SK-N-DZ (cell line): ENCODE measurements at places on chromosomes 5 and 9.

DNA sequence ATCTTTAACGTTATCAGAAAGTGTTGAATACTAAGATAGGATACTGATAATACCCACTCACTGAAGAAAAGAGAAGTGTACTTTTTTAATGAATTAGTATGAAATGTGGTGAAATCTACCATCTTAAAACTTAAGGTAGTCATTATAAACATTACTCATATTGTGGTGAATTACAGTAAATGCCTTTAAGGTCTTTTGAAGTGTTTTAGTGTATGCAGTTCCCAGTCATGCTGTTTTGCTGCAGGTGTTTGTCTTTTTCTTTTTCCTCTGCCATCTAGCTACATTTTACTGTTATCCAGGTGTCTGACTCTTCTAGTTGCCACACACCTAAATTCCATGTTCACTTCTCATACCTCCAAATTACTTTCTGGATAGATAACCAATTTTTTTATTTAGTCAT is 72.6 kb downstream of the ERMP1 start:
- no peak for DNase-seq

GRCh38 chr9:13383216-13383615 is 103.7 kb upstream of the MPDZ start:
- no peak for DNase-seq

- no peak for DNase-seq
Measured at GRCh38 chr9:20940447-20941173, 90.8 kb downstream of the HACD4 start.

GRCh38 chr5:150945947-150946346 is 41.2 kb upstream of the ZNF300 start:
- DNase-seq: peak; percentile 36

GRCh38 chr9:27451207-27451797 is 72.8 kb upstream of the IFNK start:
- DNase-seq: no peak

- DNase-seq: no peak
Measured at GRCh38 chr9:18692268-18692667, 218.3 kb downstream of the ADAMTSL1 start.

GRCh38 chr5:173891308-173892116 is 3.4 kb downstream of the CPEB4 start:
- DNase-seq: no peak

DNA sequence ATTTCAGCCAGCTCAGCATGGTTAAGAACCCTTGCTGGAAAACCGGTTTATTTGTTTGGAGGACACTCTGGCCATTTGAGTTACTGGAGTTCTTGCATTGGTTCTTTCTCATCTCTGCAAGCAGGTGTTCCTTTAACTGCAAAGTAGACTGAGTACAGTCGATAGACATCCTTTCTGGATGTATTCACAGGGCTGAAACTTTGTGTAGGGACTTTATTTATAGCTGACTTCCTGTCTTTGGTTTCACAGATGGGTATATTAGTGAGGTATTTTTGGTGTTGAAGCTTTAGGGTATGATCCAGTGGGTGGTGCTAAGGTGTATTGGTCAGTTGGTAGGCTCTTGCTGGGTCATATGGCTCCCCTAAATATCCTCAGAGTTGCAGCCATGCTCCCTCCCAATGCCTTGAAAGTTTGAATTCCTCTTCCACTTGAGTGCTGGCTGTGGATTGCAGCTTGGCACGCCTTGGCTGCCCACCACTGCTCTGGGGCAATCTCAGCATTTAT is 666.0 kb upstream of the COX7C start:
- DNase-seq: no peak

GRCh38 chr9:5402217-5402616 is 35.5 kb downstream of the PLGRKT start:
- DNase-seq: no peak

GRCh38 chr5:88861231-88861630 is 21.8 kb downstream of the MEF2C start:
- DNase-seq: no peak

- DNase-seq: no peak
Measured at GRCh38 chr9:117060963-117061362, 353.9 kb downstream of the ASTN2 start.

DNA sequence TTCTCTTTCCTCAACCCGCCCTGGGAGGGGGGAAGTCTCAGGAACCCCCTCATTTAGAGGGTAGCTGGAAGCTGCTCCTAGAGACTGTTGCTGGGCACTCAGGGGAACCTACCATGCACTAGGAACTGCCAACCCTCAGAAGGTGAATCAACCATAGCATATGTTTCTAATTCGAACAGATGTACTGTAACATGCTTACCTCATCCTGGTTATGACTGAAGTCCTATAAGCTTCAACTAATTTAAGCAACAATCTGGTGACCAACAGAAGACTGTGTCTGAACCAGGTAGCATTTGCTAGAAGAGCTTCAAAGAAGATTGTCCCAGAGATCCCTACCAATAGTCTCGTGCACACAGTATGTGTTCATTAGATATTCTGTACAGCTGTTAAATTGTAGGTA is 5.7 kb upstream of the PRDM6 start:
- DNase-seq: no peak

DNA sequence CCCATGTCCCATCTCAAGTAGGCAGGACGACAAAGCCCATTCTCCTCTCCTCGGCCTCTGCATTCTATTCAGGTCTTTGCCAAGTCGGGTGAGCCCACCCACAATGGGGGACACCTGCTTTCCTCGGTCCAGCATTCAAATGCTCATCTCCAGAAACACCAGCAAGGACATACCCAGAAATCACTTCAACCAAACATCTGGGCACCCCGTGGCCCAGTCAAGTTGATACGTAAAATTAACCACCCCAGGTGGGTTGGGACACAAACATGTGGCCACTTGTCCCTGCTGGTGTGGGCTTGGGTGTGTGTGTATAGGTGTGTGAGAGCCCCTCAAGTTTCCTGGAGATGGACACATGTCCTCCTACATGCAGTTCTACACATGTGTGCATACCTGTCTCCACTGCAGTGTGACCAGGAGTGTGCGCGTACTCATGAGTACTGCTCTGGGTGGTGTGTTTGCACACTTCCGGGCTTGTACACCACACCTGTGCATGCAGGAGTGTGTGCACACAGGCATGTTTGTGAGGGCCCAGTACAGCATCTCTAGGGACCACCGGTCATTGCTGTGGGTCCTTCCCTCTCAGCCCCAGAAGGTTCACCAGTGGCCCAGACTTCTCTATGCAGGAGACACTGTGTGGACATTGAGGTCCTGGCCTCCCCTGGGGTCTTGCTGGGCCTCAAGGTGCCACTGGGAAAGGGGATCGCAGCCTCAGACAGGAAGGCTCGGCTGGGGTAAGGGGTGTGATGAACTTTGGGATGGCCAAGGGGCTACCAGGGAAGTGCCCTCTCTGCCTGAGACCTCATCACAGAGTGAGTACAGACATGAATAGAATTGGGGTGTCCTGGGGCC is 35.4 kb upstream of the RXRA start:
- no peak for DNase-seq

GRCh38 chr9:70101265-70101664 is 57.6 kb downstream of the MAMDC2 start:
- DNase-seq: no peak

- DNase-seq: no peak
Measured at GRCh38 chr9:136536721-136537241, 9.1 kb downstream of the NOTCH1 start.

- DNase-seq: no peak
Measured at GRCh38 chr5:54571462-54571861, 53.9 kb downstream of the SNX18 start.

DNA sequence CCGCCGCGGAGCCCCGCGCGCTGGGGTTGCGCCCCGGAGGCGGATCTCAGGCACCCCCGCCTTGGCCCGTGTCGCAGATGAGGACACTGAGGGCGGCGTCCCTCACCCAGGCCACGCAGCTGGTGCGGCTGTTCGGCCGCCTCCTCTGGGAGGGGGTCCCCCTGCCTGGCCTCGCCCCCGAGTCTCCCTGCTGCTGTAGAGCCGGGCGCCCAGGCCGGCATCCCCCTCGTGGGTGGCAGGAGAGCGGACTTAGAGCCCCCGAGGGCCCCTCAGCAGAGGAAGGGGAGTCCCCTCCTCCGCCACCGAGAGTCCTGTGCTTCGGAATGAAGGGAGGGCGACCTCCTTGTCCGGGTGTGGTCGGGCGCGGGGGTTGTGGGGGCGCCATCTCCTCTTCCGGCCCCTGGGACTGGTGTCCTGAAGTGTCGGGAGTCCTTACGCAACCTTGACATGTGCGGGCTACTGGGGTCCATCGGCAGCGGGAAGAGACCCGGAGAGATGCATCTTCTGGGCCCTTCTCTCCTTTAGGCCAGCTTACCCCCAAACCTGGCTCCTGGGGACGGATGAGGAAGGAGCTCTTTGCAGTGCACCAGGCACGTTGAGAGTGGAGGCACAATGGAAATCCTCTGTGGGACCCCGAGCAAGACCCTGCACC is 11.7 kb upstream of the EXOSC2 start:
- DNase-seq: peak; percentile 60

DNA sequence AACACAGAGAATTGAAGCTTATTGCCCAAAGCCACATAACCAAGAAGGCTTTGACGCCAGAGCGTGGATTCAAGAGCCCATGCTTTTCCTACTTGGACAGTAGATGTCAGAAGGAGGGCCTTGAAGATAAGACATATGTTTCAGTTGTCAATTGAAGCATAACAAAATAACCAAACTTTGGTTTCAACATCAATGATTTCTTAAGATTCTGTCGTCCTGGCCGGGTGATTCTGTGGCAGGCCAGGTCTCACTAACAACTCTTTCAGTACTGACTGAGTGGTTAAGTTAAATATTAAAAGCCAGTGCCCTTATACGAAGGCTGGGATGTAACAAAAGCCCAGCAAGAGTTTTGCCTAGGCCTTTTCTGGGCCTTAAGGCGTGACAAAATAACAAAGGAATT is 94.0 kb downstream of the RCL1 start:
- DNase-seq: no peak

DNA sequence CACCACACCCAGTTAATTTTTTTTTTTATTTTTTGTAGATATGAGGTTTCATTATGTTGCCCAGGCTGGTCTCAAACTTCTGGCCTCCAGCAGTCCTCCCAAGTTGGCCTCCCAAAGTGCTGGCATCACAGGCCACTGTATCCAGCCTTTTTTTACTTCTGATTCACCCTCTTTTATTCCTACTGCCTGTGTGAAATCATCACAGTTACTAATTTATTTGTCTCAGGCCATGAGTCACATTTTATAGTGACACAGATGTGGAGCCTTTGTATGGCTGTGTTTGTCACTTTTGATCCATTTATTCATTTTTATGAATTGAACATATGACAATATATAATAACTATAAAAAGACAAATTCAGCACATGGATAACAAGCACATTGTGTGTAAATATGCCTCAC is 67.1 kb upstream of the SNX2 start:
- DNase-seq: no peak

DNA sequence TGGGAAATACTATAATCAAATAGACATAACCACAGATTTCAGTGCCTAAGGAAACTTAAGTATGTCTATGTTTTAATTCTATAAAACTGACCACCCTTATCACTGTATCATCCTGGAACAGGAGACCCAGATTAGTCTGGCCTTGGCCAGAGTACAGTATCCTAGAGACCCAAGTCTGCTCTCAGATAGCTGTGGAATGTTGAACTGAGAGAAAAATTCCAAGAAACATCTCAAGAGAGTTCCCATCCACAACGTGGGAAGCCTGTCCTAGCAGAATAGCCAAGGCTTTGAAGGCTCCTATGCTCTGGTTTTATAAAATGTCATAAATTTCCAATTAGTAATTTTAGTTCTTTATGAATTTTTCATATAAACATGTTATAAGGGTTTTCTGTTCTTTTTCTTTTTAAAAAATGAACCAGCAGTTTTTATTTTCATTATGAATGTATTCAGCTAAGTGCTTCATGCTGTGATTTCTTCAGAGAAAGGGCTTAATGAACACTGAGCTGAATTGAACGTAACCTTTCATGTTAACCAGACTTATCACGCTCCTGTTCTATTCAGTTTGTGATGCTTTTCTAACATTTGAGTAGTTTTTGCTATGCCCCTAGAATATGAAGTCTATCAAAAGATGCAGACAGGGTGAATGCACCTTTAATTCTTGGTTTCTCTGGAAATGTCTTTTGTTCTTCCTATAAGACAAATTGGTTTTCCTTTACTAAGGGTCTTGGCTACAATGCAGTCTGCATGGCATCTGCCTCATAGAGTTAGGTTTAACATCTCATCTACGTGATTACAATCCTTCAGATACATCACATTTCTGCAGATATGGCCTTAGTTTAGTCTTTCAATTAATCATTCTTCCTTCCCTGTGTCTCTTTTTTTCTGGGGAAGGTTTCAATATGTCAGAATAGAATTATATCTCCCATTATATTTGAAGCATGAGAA is 230.8 kb downstream of the CYLC2 start:
- no peak for DNase-seq

GRCh38 chr5:168086746-168087145 is 204.7 kb upstream of the WWC1 start:
- no peak for DNase-seq

DNA sequence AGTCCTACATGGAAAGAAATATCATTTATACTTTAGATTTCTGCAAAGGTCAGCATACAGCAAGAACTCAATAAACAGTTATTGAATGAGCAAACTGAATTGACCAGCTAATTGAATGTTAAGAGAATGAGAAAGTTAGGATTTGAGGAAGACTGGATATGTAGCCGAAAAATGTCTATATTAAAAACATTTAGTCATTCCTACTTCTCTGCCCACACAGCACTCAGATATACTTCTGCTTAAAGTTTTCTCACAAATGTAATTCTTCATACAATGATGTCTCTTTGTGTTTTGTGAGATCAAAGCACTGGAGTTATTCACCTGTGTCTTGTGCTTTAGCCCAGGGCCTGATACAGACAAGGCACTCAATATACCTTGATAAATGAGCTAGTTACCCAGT is 188.6 kb downstream of the PARP8 start:
- no peak for DNase-seq
